ENCODE measurements at places on chromosomes 11 and 22. TPM values are rescaled to one million over a fixed set of nuclear protein-coding genes. Genes with fewer than 3 reads are reported as not detected.
A peak's percentile ranks its signal among the peaks of the same experiment; 100 is the strongest.

POTEH gene
- not detected for total RNA-seq

GRCh38 chr22:47793304-47794101 lies 1031.1 kb downstream of the TBC1D22A start:
- no peak for DNase-seq
- H3K4me1 ChIP-seq: no peaks in the 10 kb centered on the region
- H3K36me3 ChIP-seq: no peaks in the 10 kb centered on the region
- H3K4me3 ChIP-seq: no peak overlapping the region

GRCh38 chr11:104819603-104820002 lies 78.7 kb downstream of the CASP12 start:
- no peak for DNase-seq
- no peak overlapping the region for H3K4me3 ChIP-seq
- H3K27me3 ChIP-seq: no peaks in the 10 kb centered on the region

GRCh38 chr11:78150754-78151153 lies 11.3 kb upstream of the ALG8 start:
- H3K4me1 ChIP-seq: no peaks in the 10 kb centered on the region
- no peak for DNase-seq
- H3K27ac ChIP-seq: no peak overlapping the region

VSTM5 gene
- not detected for total RNA-seq

- no peak overlapping the region for H3K4me3 ChIP-seq
- H3K27ac ChIP-seq: no peak overlapping the region
- H3K27me3 ChIP-seq: no peaks in the 10 kb centered on the region
- H3K36me3 ChIP-seq: no peaks in the 10 kb centered on the region
Measured at GRCh38 chr11:124195189-124195734, 12.1 kb downstream of the OR10D3 start.

GPR83 gene
- not detected for total RNA-seq

DNA sequence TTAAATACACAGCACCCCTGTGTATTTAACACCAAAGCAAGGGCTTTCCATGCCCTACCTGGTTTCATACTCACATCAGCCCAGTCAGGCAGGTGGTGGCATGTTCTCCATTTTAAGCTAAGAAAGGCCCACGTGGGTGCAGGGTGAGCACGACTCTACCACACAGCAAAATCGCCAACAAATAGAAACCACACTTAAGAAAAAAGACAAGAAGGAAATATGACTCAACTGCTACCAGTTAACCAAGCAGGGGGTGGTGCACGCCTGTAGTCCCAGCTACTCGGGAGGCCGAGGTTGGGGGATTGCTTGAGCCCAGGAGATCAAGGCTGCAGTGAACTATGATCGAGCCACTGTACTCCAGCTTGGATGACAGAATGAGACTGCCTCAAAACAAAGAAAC lies 35.2 kb upstream of the TFIP11 start:
- no peak for DNase-seq
- H3K4me1 ChIP-seq: no peaks in the 10 kb centered on the region
- no peaks in the 10 kb centered on the region for H3K36me3 ChIP-seq
- H3K27ac ChIP-seq: no peak overlapping the region

C11orf52 gene
- 19.0 TPM for total RNA-seq

- H3K4me1 ChIP-seq: no peaks in the 10 kb centered on the region
- H3K27ac ChIP-seq: no peak overlapping the region
- H3K27me3 ChIP-seq: no peaks in the 10 kb centered on the region
- H3K4me3 ChIP-seq: no peak overlapping the region
- no peaks in the 10 kb centered on the region for H3K36me3 ChIP-seq
- DNase-seq: no peak
Measured at GRCh38 chr11:28793282-28793738, 685.1 kb downstream of the METTL15 start.

DNA sequence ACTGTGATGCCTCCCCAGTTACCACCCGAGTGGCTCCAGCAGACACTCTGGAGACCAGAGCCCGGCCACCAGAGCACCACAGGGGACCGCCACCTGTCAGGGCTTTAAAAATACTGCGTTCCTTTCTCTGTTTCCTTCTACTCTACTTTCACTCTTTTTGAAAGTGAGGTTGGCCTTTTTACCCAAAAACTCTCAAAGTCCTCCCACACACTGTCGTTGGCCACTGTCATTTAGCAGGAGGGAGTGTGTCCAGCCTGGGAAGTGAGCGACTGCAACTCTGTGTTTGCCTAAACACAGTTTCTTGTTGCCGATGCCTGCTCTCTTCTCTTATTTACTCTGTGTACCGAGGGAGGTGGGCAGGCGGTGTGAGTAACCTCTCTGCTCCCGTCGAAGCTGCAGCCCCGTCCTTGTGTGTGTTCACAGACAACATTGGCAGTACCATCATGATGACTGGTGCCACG lies 90.8 kb upstream of the CLDN5 start:
- no peaks in the 10 kb centered on the region for H3K27me3 ChIP-seq
- H3K4me3 ChIP-seq: no peak overlapping the region
- no peak for DNase-seq
- H3K27ac ChIP-seq: no peak overlapping the region
- no peaks in the 10 kb centered on the region for H3K4me1 ChIP-seq

NFAM1 gene
- total RNA-seq: 4.3 TPM

GRCh38 chr11:11822946-11823345 lies 18.8 kb upstream of the USP47 start:
- H3K36me3 ChIP-seq: no peaks in the 10 kb centered on the region
- no peaks in the 10 kb centered on the region for H3K4me1 ChIP-seq
- H3K27ac ChIP-seq: no peak overlapping the region

OR4A16 gene
- total RNA-seq: not detected

ROBO3 gene
- total RNA-seq: 30.9 TPM

GAL gene
- 0.64 TPM for total RNA-seq

- no peak overlapping the region for H3K4me3 ChIP-seq
- H3K27ac ChIP-seq: no peak overlapping the region
- no peaks in the 10 kb centered on the region for H3K27me3 ChIP-seq
Measured at GRCh38 chr11:96680211-96681018, 290.6 kb downstream of the JRKL start.

DNA sequence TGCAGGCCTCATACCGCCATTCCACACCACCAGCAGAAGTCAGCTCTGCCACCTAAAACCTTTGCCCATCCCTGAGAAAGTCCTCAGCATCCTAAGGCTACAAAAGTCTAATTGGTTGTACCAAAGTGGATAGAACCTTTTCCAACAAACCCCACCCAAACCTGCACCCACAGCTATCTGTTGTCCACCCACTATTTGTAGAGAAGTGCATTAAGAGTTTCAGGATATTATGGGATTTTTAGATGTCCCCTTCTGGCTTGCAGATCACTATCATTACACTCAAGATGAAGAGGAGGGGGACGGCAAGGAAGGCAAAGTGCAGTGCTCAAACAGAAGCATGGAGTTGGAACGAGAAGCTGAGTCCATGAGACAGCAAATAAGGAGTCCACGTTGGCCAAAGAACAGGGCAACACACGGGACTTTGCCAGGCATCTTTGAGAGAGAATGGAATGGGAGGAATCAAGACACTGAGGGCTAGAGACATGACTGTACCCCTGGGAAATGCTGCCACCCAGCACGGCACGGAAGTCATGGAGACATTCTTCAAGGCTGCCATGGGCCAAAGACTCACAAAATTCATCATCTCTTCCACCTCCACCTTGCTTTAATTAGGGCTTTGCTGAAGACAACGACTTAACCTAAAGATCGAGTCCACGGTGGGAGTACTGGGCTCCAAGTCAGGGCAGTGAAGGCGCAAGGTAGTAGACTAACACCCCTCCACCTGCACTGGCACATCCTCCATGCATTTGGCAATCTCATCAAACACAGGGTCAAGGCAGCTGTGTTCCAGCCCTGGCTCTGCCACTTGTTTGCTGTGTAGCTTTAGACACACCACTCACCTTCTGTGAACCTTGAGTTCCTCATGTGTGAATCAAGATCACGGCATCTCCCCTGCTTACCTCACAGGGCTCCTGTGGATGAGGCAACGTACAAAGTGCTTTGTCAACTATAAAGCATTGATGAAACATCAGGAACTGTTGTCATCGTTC lies 112.9 kb upstream of the TMEM45B start:
- H3K27ac ChIP-seq: peak overlapping the region; percentile 88
- H3K27me3 ChIP-seq: no peaks in the 10 kb centered on the region
- no peak overlapping the region for H3K4me3 ChIP-seq
- no peaks in the 10 kb centered on the region for H3K36me3 ChIP-seq
- no peak for DNase-seq

BRD1 gene
- total RNA-seq: 33.4 TPM

GRCh38 chr22:32801537-32802236 lies at the start of gene TIMP3:
TIMP3 (plus strand) TSS chr22:32801705; CDS start chr22:32802002, 297 bp downstream.
- H3K4me1 ChIP-seq: peaks cover 2% of the 10 kb centered on the region
- H3K36me3 ChIP-seq: no peaks in the 10 kb centered on the region
- H3K4me3 ChIP-seq: peak within 1 kb of the TSS; percentile 78
- H3K27ac ChIP-seq: peak within 1 kb of the TSS; percentile 90
- DNase-seq: peak; percentile 82

CDC42EP1 gene
- total RNA-seq: 29.8 TPM

DNA sequence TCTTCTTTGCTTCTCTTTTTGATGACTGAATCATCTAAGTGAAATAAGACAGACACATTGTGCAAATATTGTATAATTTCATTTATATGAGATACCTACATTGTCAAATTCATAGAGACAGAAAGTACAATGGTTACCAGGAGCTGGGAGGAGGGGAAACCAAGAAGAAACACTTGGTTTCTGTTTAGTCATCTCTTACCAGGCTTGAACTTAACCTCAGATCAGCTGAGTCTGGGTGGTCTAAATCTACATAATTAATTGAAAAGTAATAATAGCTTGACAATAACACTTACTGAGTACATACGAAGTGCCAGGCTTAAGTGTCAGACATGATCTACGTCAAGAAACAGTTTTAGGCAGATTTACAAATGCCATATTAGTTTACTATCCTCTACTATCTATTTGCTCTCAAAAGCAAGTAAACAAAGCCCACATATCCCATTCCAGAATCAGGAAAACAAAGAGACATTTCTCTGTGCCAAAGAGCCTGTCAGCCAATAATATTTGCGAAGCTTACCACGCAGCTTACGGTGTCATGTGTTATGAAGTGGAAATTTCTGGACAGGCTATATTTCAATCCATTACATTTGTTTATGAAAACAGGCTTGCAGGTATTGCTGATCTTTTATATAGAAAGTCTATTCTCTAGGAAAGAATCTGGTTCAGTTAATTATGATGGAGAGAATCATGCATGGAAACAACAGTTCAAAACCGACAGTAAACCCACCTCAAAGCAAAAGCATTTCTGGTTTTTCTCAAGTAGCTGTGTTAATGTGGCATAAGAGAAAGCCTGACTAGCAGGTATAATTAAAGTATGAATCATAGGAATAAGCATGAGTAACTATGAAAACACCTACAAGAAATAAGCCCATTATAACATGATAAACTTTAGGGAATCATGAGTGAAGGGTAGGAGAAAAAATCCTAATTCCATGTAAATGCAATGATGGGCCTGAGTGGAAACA lies 2.7 kb upstream of the ARHGAP42 start:
- H3K4me3 ChIP-seq: no peak overlapping the region
- H3K36me3 ChIP-seq: no peaks in the 10 kb centered on the region
- peak overlapping the region; percentile 32 for H3K27ac ChIP-seq
- H3K27me3 ChIP-seq: no peaks in the 10 kb centered on the region

GRCh38 chr11:689625-690024 lies 5.4 kb downstream of the DEAF1 start:
- H3K27me3 ChIP-seq: no peaks in the 10 kb centered on the region
- DNase-seq: no peak
- no peaks in the 10 kb centered on the region for H3K36me3 ChIP-seq

DNA sequence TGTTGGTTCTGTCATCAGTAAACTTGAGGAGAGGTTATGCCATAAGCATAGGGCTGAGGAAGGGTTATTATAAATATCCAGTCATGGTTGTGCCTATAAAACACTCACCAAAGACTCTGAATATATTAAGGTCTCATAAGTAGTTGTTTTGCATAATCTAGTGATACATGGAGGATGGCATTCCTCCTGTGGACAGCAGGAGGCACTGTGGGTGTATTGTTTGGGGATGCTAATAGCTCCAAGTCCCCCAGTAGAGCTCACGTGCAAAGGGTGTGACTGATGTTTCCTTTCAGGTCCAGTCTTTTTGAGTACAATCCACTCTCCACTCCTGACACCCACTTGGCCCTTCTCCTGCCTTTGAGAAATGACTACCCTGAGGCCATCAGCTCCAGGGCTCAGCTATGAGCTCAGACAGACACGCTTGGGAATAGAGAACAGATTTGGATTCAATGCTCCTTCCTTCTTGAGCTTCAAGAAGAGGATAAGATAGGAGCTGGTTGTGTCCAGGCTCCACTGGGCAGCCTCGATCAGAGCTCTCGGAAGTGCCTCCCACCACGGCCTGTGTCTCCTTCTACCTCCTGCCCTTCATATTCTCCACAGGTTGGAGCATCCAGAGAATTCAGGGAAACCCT lies 85.2 kb upstream of the IGLL5 start:
- no peak overlapping the region for H3K27ac ChIP-seq
- DNase-seq: no peak
- H3K4me3 ChIP-seq: no peak overlapping the region
- H3K4me1 ChIP-seq: no peaks in the 10 kb centered on the region
- no peaks in the 10 kb centered on the region for H3K27me3 ChIP-seq

C11orf42 gene
- total RNA-seq: not detected

DNA sequence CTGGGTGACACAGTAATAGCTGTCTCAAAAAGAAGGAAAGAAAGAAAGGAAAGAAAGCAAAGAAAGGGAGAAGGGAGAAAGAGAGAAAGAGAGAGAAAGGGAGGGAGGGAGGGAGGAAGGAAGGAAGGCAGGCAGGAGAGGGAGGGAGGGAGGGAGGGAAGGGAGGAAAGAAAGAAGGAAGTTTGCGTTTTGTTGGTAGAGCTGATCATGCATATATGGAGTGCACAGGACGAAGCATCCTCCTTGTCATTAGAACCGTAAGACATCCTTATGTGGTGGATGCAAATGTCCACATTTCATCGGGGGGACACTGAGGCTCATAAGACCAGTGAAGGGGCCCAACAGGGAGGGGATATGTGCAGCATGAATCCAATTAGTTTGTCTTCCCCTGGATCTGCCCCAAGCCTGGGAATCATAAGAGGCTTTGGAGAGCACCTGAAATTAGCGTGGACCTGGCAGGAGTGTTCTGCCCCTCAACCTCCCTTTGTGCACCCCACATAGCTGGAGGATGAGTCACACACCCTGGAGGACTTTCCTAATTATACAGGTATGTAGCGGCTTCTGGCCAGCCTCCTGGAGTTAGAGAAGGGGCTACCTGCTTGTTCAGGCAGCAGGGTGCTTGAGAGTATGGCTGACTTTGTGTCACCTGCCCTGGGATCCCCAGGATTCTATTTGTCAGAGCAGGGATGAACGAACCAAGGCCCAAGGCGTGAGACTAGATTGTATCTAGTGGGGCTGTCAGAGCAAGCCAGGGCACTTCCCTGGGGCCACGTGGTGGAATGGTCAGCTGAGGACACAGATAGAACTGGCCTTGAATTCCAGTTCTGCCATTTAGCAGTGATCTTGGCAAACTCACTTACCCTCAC lies 119.7 kb upstream of the CD82 start:
- peak; percentile 30 for DNase-seq
- H3K36me3 ChIP-seq: no peaks in the 10 kb centered on the region
- no peaks in the 10 kb centered on the region for H3K27me3 ChIP-seq
- no peaks in the 10 kb centered on the region for H3K4me1 ChIP-seq

- H3K27me3 ChIP-seq: no peaks in the 10 kb centered on the region
- H3K4me1 ChIP-seq: no peaks in the 10 kb centered on the region
- DNase-seq: no peak
- H3K36me3 ChIP-seq: no peaks in the 10 kb centered on the region
- no peak overlapping the region for H3K27ac ChIP-seq
Measured at GRCh38 chr11:113496026-113496651, 20.9 kb upstream of the DRD2 start.

- DNase-seq: no peak
- H3K27me3 ChIP-seq: no peaks in the 10 kb centered on the region
- no peak overlapping the region for H3K27ac ChIP-seq
- H3K4me3 ChIP-seq: no peak overlapping the region
- H3K36me3 ChIP-seq: no peaks in the 10 kb centered on the region
- no peaks in the 10 kb centered on the region for H3K4me1 ChIP-seq
Measured at GRCh38 chr11:108966978-108967377, 302.1 kb downstream of the DDX10 start.

Measured in breast epithelium (tissue), 4 donors.